ENCODE measurements at places on chromosomes 2 and 18.

GRCh38 chr2:182068811-182069210 lies 83.2 kb downstream of the PPP1R1C start:
- no peak for DNase-seq

GRCh38 chr2:234366891-234367290 lies 130.0 kb downstream of the ARL4C start:
- DNase-seq = no peak

DNA sequence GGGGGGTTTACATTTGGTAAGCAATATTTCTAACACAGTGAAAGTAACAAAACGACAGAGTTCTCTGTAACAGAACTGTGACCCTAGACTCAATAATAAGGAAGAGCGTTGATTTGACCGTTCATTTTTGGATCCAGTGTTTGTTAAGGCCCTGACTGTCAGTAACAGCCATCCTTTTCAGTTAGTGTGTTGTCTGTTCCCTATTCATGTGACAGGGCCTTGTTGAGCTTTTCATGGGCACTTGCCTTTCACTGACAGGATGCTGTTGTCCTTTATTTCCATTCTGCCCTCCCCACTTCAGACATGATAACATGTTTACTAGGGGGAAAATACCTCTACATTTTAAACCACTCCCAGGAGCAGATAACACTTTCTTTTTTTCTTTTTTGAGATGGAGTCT lies 45.8 kb downstream of the MAP4K4 start:
- no peak for DNase-seq

GRCh38 chr2:184729581-184729980 lies 131.3 kb downstream of the ZNF804A start:
- DNase-seq = no peak

- DNase-seq = peak; percentile 55
Observed at GRCh38 chr2:205715831-205716525, 33.7 kb downstream of the NRP2 start.

DNA sequence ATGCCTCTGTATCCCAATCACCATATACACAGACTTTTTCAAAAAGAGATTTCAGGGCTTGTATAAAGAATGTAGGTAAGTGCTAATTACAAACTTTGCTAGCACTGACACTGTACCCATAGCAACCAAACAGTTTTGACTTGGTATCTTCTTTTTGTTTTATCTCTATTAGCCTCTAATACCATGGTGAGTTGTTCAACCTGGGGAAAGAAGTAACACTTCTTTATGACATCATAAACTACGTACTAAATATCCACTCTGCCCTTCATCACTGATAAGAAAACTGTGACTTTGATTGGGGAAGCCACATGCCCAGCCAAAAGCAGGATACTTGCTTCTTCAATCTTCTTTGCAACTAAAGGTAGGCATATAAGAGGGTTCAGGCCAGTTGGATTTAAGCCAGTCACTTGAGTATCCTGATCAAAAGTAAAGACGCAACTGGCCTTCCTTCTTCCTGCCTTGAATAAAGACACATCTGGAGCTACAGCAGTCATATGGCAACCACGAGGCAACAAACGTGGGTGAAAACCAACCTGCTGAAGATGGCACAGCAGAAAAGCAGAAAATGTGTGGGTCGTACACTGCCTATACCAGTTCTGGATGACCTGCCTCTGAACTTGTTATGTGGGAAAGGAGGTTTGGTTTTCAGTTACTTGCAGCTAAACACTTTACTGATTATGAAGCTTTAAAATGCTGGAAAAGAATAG lies 16.4 kb downstream of the THADA start:
- DNase-seq = no peak

DNA sequence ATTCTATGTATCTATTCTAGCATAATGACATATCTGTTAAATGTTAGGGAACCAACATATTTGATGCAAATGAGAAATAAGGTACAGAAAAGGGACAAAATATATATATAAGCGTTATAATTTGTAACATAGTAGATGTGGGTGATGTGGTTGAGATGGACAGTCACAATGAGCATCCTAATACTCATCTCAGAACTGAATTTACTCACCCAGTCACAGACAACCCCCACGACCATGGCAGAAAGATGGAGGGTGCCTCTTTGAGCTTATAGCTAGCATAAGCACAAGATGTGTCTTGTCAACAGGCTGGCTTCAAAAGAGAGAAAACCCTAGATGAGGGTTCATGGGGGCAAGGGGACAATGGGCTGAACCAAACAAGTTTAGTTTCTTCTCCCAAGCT lies 9.1 kb upstream of the DSG3 start:
- DNase-seq = no peak

DNA sequence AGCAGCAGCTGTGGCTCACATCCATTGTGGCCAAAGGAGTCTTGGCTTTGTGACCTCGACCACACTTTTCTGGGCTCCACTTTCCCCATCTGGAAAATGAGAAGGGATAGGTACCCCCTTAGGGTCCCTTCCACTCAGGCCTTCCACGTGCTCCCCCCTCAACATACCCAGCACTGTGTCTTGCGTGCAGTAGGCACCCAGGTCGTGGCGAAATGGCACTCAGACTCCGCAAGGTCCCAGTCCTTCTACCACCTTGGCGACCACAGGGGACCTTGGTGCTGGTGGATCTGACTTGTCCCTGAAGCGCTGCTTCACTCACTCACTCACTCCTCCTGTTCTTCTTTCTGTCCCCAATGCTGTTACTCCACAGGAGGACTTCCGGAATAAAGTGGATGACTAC lies 19.9 kb upstream of the SCLY start:
- DNase-seq = no peak

All from activated CD8-positive, alpha-beta memory T cell treated with anti-CD3 and anti-CD28 coated beads, Interleukin-2, amount 50 U/mL, for 48 hours (primary cell).